Diencephalon (tissue), 1 donor: ENCODE measurements at places on chromosomes 3 and 15. TPM values are rescaled to one million over a fixed set of nuclear protein-coding genes. Genes with fewer than 3 reads are reported as not detected.

Gene PARP6
- 93.0 TPM for total RNA-seq

Gene SLC27A2
- 6.2 TPM for total RNA-seq

Gene SRGAP3
- 106 TPM for total RNA-seq

Gene CCPG1
- 41.5 TPM for total RNA-seq

Gene NT5DC2
- total RNA-seq: 55.4 TPM

Gene NAALADL2
- 20.3 TPM for total RNA-seq

Gene CFAP100
- 6.5 TPM for total RNA-seq

Gene COL6A5
- total RNA-seq: 0.69 TPM

Gene SLC22A13
- total RNA-seq: 0.69 TPM

Gene ATP6V1A
- 284 TPM for total RNA-seq

Gene HYAL3
- 9.7 TPM for total RNA-seq

Gene SI
- under 0.01 TPM for total RNA-seq

Gene VWA5B2
- 3.9 TPM for total RNA-seq

Gene NLGN1
- total RNA-seq: 99.4 TPM
